T47D (cell line): ENCODE measurements at places on chromosomes 11 and 22.

GRCh38 chr22:23066200-23067022 is 3.9 kb upstream of the GNAZ start:
- DNase-seq, result no peak

- DNase-seq, result no peak
Observed at GRCh38 chr11:128464878-128465450, 122.4 kb downstream of the ETS1 start.

DNA sequence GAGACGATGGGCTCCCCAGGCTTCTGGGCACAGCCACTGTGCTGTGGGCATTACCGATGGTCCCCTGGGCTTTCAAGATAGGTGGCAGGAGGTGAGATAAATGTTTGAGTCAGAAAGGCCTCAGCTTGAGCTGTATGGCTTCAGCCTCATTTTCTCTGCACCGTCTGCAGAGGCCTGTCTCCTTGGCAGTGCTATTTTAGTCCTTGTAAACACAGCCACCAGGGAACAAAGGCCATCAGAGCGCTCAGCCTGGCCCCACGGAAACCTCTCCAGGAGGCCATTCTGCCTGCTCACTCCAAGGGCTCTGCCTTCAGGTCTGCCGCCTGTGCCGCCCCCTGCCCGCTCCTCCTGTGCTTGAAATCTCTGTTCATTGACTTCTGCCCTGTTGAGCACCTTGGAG is 1424.9 kb downstream of the TBC1D22A start:
- DNase-seq, result no peak

GRCh38 chr11:128927683-128928336 is 14.9 kb downstream of the TP53AIP1 start:
- DNase-seq, result no peak

DNA sequence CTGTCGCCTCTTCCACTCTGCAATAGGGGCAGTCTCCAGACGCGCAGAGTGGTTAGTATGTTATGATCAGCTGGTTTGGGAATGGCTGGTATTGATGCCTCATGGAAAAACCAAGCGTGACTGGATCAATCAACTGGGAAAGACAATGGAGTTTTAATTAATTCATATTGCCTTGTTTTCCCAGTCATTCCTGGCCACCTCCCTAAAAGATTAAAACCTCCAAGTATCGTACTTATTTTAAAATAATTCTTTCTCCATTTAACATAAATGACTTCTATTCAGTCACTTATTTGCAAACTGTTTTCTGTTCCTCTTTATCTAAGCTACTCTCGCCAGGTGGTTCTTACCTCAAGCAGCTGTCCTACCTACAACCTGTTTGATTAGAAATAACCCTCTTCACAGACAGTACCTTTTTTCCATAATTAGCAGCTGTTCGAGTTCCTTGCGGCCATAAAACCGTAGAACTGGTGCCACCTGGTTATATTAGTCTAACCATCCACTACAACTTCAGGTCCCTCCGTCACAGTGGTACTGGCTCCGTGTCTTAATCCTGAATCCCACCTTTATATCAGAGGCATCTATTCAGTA is 898 bp downstream of the ZNF215 start:
- no peak for DNase-seq

GRCh38 chr11:121722431-121723245 is 269.9 kb upstream of the SORL1-AS1 start:
- peak; percentile 37 for DNase-seq

GRCh38 chr22:47284822-47285221 is 522.4 kb downstream of the TBC1D22A start:
- DNase-seq, result no peak

- no peak for DNase-seq
Observed at GRCh38 chr11:33617672-33618350, 82.8 kb downstream of the C11orf91 start.

DNA sequence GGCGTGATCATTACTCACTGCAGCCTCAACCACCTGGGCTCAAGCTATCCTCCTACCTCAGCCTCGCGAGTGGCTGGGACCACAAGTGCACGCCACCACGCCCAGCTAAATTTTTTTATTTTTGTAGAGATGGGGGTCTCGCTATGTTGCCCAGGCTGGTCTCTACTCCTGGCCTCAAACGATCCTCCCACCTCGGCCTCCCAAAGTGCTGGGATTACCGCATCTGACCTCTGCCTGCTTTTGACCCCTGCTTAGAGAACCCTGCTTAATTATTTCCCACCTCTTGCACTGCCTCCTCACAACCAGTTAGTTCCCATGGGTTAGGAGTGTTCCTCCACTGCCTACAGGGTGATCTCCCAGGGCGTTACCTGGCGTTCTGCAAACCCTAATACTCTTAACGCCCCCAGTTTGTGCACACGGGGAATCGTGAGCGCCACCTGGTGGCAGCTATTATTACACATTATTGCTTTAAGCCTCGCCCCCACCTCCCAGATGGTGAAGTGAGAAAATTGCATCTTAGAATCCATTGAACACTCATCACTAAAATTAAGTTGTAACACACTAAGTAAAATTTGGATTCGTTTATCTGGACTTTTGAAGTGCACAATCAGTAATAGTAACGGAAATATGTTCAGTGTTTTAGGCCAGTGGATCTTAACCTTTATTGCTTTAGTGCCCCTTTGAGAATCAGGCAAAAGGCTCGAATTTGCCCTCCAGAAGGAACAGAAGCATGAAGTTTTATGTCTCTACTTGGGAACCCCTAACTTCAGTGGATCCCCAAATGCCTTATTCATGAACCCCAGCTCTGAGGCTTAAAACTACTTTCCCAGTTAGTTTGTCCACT is 61.4 kb upstream of the ASPHD2 start:
- DNase-seq, result no peak

DNA sequence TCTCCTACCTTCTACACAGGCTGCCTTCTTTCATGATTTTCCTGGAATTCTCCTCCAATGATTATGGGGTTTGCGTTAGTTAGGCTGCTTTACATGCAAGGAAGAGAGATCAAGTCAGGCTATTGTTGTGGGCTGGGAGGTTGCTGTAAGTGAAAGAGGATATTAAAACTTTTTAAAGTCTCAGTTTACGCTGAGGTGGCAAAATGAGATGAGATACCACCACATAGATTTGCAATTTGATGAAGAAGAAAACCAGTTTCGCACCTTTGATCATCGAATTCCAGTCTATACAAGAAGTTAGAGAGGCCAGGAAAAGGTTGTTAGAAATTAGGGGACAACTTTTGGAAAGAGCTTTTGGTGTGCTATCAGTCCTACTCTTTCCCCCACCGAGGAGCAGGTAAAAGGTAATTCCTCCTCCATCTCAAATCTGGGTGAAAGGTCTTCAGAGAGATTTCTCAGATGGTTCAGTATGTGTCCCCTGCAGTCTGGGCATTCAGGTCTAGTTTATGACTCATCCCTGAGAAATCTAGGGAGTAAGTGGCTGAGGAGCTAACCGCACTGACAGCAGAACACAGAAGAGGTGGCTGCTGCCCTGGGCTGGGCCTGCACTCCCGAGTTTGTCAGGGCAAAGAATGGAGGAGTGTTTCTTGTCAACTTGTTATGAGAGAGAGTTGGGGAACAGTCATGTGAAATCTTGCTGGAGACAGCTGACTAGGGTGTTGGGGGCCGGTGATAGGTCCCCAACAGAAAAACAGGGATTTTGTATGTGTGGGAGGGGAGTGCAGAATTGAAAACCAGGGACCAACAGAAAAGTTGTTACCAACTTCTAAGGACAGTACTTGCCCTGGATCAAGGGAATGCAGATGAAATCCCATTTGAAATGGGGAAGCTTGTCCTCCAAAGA is 34.7 kb downstream of the CCDC83 start:
- no peak for DNase-seq

GRCh38 chr11:3665336-3666022 is 5.7 kb downstream of the CHRNA10 start:
- no peak for DNase-seq

GRCh38 chr11:122523846-122524805 is 131.4 kb upstream of the UBASH3B start:
- DNase-seq, result no peak

GRCh38 chr22:33873186-33873585 is 47.1 kb downstream of the LARGE1 start:
- no peak for DNase-seq

- DNase-seq, result no peak
Observed at GRCh38 chr11:112440518-112440917, 179.9 kb upstream of the PLET1 start.

DNA sequence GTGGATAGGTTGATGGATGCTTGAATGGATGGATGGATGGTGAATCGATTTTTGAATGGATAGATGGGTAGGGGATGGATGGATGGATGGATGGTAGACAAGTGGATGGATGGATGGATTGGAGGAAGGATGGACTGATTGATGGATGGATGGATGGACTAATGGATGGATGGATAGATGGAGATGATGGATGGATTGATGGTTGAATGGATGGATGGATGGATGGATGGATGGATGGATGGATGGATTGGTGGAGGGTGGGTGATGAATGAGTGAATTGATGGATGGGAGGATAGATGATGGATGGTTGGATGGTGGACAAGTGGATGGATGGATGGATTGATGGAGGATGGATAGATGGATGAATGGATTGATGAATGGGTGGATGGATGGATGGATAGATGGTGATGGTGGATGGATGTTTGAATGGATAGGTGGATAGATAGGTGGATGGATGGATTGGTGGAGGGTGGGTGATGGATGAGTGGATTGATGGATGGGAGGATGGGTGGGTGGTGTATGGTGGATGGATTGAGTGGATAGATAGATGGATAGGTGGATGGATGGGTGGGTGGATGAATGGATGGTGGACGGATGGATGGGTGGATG is 1140.9 kb downstream of the BRD1 start:
- DNase-seq, result no peak

DNA sequence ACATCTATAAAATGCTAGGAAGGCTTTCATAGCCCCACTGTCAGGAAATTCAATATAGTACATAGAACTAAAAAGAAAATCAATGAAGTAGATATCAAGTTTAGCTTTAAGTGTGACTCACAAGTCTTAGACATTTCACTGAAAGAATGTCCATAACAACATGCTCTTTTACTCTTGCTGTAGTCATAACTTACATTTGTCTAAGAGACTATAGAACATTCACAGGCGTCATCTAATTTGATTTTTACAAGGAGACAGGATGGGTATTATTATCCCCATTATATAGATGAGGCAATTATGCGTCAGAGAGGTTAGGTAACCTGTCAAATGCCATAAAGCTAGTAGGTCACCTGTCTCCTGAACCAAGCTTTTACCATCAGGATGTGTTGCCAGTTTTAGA is 36.9 kb downstream of the BDNF start:
- DNase-seq, result no peak

GRCh38 chr11:60910711-60911380 is 3.1 kb upstream of the TMEM109 start:
- DNase-seq, result no peak

DNA sequence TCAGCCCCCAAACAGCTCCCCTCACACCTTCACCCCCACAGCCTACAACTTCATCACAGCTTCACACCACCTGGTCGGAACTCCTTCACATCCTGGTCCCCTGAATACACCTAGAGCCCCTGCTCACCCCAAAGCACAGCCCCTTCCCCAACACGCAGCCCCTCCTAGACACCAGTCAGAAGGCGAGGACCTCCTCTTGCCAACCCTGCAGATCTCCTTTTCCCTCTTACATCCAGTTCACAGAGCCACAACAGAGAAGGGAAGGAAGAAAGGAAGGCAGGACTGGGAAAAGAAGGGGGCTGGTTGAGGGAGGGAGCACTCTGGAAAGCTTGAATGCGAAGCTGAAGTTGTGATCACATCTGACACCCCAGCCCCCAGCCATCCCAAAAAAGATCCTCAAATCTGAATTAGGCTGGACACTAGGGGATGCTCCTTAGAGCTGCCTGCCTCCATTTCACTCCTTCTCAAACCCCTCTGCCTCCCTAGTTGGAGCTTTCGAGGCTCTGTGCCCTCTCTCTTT is 629 bp downstream of the CCKBR start:
- DNase-seq, result no peak

DNA sequence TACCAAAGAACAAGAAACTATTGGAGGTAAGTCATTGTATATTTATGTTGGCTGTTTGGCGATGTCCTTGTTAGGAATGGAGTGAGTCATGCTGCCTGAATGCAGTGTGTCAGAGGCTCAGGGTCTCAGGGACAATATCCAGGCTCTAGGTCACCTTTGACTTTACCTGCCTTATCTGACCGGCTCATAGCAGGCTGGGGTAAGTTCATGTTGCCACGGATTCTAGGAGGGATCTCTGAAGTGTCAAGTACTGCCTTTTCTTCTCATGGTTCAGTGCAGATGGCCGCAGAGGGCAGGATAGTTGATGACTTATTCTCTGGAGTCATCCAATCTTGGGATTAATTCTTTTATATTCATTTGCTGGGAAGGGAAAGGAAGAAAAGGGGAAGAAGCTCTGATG is 53.2 kb downstream of the SPON1 start:
- DNase-seq, result no peak

GRCh38 chr11:100695911-100696310 is 8.8 kb downstream of the ARHGAP42 start:
- DNase-seq, result no peak

DNA sequence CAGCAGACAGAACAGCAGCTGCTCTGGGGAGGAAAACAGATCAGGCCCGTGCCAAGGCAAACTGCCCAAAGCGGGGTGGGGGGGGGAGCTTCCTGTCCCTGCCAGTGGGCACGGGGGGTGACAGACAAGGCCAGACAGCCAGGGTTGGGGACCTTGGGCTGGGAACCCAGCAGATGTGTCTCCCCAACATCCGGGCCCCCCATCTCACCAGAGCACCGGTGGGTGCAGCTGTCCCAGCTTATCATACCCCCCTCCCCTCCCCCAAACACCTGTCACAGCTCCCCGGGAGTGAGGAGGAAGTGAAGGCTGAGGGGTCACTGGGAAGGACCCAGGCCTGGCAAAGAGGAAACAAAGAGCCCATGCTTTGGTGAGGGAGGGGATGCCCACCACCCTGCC is 1.3 kb downstream of the PPP1R14B start:
- DNase-seq, result peak; percentile 51

DNA sequence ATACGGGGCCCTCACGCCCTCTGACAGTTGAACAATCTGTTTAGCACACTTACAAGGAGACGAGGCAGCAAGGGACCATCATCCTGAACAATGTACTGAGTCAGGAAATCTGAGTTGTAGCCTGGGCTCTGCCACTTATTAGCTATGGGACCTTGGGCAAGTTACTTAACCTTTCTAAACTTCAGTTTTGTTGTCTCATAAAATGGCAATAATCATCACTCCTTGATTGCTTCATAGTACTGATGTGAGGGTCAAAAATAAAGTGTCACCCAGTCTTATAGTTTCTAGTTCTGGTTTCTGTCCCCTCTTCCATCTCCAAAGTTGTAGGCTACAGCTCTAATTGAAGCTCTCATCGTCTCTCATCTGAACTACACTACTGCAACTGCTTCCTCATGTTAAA is 46.7 kb downstream of the RELT start:
- DNase-seq, result no peak
